ENCODE measurements at places on chromosomes 3 and 15.

- DNase-seq: no peak
Observed at GRCh38 chr15:76333720-76334437, 2.7 kb upstream of the ISL2 start.

DNA sequence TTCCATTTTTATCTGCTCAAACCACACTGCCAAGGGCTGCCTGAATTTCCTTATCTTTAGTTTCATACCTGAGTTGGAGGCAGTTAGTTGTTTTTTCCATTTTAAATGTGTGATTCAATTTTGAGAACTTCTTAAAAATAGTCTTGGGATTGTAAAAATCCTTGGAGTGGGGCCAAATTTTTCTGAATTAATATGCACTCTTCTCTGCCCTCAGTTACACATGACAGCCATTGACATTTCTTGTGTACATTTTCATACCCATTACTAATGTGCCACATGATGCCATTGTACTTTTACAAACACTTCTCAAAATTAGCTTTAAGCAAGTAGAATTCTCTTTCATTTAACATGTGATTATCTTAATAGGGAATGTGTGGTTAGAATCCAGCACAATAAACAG is 141.7 kb downstream of the C3orf38 start:
- DNase-seq: no peak

DNA sequence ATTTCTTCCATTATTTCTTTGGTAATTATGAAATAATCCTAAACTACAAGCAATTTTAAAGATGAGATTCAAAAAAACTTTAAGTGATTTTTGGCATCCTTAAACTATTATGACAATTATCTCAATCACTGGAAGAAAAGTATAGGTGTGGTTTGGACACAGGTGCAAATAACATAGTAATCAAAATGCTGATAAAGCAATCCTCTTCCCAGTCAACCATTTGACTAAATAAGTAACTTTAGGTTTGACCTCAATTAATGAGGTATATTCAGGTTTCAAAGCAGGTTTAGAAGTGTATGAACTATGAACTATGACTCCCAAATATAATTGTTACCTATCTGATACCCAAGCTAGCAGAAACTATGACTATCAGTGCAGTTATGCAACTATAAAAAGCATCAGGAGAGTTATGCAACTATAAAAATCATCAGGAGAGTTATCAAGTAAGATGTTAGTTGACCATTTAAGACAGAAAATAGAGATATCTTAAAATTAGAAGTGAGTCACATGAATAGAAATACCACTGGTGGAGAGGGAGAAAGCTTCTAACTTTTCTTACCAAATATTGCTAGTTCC is 8.9 kb upstream of the CNTN3 start:
- DNase-seq: no peak

- DNase-seq: no peak
Observed at GRCh38 chr3:157117875-157118654, 41.9 kb downstream of the CCNL1 start.

- no peak for DNase-seq
Observed at GRCh38 chr15:95148183-95148582, 916.8 kb downstream of the MCTP2 start.

- DNase-seq: no peak
Observed at GRCh38 chr3:148600902-148601765, 96.6 kb upstream of the AGTR1 start.

DNA sequence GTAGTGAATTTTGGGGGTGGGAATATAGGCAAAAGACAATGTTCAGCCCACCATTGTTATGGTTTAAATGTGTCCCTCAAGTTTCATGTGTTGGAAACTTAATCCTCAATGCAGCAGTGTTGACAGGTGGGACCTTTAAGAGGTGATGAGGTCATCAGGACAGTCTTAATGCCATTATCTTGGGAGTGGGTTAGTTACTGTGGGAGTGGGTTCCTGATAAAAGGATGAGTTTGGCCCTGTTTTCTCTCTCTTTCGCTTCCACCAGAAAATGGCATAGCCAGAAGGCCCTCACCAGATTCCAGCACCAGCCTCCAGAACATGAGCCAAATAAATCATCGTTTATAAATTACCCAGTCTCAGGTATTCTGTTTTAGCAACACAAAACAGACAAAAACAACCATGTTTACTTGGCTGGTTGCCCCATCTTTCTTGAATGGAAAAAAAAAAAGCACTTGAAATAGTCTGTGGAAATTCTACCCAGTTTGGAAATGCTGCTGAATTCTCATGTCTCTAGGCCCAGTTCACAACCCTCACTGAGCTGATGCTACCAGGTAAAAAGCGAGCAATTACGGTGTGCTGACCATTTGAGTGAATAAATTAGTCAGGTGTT is 31.0 kb upstream of the MFSD1 start:
- DNase-seq: no peak

DNA sequence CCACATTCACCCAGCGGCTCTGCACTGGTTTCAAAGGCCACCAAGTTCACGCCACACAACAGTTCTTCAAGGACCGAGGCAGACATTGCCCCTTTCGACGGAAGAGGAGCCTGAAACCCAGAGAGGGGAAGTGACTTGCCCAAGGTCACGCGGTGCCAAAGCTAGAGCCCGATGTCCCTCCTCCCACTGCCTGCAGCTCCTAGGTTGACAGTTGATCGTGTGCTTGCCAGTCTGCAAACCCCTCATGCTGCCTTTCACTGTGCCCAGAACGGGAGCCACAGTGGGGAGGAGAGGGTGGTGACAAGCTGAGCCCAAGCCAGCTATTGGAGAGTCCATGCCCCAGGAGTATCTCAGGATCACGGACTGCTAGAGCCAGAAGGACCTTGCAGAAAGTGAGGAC is 230.9 kb downstream of the XXYLT1 start:
- no peak for DNase-seq

DNA sequence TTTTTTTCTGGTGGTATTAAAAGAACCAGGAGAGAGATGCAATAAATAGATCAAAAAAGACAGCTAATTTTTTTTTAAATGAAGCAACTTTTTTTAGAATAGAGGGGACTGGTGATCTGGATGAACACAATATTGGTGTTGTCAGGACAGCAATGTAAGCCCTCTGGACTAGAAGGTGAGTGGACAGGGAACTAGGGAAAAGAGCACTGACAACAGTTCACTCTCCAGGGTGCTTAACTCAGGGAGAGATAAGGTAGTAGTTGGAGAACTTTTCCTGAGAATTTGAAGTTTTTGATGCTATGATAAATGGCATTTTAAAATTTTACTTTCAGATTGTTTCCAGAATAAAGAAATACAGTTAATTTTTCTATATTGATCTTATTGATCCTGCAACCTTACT is 158.3 kb upstream of the STAC start:
- no peak for DNase-seq

DNA sequence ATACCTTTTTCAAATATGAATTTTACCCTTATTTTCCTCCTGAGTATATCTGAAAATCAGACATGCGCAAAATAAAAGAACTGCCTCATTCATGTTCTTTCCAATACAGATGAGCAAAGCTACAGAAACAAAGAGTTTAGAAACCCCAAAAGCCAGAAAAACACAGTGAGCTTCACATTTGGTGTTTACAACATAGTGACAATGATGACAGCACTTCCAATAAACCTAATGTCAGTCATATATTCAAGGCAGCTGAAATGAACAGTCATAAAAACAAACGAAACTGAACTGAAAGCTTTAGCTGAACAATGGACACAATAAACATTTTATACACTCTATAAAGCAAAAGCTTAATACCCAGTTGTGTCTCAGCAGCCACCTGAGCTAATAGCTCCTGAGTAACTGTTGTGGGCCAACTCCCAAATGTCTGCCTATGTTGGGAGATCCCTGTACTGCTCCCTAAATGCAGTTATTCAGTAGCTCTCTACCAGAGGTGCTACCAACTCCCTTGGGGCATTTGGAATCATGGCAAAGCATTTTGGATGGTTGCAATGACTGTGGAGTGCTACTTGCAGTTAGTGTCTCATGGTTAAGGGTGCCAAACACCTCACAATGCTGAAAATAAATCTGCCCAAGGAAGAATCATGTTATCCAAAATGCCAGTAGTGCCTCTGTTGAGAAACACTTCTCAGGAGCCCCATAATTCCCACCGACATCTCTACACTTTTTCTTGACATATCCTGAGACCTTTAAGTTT is 131.5 kb downstream of the TGFBR2 start:
- DNase-seq: no peak

- DNase-seq: peak; percentile 32
Observed at GRCh38 chr15:73346735-73347312, 21.9 kb downstream of the HCN4 start.

DNA sequence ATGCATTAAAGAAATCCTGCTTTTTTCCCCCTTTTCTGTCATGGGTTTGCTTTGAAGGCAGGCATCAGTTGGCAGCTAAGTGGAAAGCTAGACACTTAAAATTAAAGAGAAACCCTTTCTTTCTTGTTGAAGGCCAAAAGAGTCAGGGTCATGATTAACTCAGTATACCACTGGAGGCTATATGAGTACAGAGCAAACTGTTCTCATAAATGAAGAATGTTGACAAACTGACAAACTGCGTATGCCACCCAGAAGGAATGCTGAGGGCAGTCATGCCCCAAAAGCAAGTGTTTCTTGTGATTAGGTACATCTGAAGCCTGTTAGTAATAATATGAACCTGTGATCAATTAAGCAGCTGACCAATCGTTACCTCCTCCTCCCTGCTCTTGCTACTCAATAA is 43.6 kb upstream of the COL6A6 start:
- no peak for DNase-seq

DNA sequence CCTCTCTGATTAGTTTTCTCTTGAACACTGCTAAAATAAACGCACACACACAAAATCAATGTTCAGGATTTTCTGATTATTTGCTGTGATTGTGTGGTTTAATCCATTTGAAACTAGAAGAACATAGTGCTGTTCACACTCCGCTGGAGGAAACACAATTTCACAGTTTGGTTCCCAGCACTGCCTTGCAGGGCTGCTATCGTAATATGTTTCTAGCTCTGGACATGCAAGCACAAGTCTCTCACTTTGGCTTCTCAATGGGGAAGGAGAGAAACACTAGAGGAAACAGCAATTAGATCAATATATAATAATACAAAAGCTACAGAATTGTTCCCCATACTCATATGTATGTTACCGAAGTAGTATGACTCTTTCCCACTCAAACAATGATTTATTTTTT is 299.5 kb downstream of the NSUN3 start:
- DNase-seq: no peak

- no peak for DNase-seq
Observed at GRCh38 chr15:92519709-92520108, 126.0 kb downstream of the ST8SIA2 start.

DNA sequence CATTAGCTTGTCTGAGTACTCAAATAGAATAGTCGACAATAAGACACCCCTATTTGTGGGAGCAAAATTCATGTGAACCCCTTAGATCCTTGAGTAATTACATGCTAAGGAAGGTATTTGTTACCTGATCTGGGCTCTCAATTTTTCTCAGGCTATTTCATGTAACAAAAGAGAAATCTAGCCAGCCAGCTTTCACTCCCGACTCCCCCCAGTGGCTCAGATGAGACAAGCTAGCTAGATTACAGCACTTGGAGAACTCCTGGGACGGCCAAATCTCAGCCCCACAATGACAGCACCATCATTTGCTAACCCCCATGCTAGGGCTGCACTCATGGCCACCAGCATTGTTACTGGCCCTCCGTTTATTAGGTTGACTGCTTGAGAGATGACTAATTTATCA is 41.3 kb downstream of the GLDN start:
- DNase-seq: peak; percentile 36

- DNase-seq: no peak
Observed at GRCh38 chr3:128577711-128578110, 72.9 kb downstream of the RPN1 start.

DNA sequence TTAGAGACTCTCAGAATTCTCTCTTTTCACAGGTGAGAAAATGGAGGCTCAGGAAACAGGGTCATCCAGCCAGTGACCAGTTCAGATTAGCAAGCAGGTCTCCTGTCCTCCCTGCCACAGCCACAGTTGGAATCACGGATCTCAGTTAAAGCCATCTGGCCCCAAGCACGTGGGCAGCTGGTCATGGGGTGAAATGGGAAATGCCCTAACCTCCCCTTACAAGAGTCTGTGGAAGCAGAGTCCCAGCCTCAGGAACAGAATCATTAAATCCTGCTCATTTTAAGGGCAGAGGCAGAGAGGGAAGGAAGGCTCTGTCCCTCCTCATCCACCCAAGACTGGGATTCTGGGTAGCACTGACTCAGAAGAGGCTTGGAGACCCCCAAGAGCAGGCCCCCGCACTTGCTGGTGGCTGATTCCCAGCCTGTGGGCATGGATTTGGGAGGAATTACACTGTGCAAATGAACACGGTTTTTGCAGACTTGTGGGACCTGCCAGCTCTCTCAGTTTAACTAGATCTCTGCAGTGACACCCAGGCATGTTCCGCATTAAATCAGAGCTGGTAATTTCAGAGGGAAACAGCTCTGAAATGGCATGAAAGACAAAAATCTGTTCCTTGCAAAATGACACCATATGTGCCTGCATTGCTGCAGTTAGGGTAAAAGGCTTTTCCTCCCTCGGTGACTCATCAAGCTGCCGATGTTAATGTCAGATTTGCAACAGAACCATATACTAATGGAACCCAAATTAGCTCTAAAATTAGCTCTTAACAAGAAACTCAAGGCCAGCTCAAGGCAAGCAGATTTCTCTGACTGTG is 89.0 kb downstream of the BDH1 start:
- DNase-seq: no peak

DNA sequence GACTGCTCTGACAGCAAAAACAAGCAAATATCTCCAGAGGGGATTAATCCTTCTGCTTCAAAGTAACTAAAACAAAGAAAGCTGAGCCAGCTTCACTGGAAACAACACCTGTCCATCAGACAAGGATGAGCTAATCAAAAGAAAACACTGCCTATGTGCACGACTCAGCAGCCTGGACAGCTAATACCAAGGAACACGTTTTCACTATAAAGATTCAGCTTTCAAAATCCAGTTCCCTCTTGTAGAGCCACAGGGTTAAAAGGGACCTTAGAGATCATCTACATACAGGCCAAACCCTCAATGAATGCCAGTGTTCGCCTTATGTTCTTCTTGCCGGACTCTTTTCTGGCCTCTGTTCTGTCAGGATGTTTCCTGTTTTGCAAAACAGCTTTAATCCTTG is 6.9 kb downstream of the TUSC7 start:
- DNase-seq: no peak

DNA sequence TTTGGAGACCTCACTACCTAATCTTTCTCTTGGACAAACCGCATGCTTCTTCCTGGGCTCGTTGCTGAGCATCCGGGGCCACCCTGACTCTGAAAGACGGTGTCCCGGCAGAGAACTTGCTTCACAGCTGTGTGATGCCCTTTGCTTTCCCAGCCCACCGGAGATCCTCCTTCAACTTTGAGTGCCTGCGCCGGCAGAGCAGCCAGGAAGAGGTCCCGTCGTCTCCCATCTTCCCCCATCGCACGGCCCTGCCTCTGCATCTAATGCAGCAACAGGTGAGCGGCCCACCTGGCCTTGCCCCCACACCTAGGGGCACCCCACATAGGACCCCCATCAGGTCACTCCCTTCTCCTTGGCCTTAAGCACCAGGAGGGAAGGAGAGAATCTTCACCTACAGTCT is 37.7 kb downstream of the CHDH start:
- no peak for DNase-seq

DNA sequence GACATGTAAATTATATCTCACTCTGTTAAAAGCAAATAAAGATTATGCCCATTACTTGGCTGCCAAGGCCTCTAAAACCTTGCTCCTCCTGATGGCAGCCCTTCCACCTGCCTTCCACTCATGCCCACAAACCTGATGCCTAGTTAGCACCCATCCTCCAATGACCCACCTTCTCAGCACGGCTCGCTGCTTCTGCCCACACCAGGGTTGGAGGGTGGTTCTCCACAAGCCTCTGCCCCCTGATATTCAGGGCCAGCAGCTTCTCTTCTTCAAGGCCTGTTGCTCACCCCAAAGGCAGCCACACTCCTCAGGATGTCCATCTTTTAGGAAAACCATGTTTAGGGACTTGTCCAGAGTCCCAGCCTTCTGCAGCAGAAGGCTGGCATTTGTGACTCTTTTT is 263.4 kb upstream of the TLE3 start:
- DNase-seq: no peak
